Activated naive CD4-positive, alpha-beta T cell treated with Interleukin-2 at 50 U/mL for 16 hours (primary cell): ENCODE measurements at places on chromosomes 12 and 14.

- no peak for DNase-seq
These were observed 30.9 kb downstream of the SYNDIG1L start for GRCh38 chr14:74395094-74395493.

DNA sequence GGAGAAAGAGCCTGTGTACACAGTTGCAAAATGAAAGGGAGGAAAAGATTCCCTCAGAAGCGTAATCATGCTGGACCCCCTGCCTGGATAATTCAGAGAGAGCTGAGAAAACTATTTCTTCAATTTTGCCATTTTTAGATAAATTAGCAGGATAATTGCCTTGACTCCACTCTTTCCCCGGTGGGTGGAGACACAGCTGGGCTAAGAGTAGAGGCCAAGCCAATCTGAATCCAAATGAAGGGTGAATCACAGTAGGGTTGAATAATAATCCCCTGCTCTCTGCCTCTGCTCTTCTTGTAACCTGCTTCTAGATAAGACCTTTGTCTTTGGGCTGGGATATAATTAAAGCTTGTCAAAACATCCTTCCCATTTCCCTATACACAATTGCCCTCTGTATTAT is 150.1 kb downstream of the CAPZA3 start:
- no peak for DNase-seq

- DNase-seq: no peak
These were observed 128.6 kb downstream of the CRACR2A start for GRCh38 chr12:3624273-3624672.

DNA sequence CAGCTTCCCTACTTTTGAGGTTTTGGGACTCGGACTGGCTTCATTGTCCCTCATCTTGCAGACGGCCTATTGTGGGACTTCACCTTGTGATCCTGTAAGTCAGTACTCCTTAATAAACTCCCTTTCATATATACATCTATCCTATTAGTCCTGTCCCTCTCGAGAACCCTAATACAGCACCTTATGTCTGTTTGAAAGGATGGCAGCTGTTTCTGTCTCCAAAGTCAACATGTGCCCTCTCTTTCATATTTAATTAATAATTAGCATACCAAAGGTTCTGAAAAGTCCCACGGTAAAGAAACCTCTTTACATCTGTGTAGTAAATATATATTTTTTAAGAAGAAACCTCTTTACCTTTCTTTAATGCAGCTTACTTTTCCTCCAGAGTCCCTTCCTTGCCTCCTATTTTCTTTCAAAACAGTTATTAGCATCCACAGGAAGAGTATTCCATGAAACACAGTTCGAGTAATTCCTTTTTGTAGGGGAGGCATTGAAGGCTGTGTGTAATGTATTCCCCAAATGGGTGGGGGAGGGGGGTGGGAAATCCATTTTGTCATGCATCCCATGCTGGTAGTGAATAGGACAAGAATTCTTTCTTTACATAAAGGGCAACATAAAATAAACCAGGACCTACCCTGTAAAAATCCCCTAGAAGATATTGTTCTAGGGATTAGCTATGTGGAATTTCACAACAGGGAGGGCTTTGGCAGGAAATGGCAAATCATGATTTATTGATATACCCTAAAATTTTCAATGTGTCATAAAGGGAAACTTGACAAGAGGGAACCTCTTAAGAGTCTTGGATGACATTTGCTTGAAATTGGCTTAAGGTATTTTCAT is 241.5 kb downstream of the SUDS3 start:
- no peak for DNase-seq

GRCh38 chr12:38880288-38880687 is 25.1 kb downstream of the CPNE8 start:
- DNase-seq: no peak

DNA sequence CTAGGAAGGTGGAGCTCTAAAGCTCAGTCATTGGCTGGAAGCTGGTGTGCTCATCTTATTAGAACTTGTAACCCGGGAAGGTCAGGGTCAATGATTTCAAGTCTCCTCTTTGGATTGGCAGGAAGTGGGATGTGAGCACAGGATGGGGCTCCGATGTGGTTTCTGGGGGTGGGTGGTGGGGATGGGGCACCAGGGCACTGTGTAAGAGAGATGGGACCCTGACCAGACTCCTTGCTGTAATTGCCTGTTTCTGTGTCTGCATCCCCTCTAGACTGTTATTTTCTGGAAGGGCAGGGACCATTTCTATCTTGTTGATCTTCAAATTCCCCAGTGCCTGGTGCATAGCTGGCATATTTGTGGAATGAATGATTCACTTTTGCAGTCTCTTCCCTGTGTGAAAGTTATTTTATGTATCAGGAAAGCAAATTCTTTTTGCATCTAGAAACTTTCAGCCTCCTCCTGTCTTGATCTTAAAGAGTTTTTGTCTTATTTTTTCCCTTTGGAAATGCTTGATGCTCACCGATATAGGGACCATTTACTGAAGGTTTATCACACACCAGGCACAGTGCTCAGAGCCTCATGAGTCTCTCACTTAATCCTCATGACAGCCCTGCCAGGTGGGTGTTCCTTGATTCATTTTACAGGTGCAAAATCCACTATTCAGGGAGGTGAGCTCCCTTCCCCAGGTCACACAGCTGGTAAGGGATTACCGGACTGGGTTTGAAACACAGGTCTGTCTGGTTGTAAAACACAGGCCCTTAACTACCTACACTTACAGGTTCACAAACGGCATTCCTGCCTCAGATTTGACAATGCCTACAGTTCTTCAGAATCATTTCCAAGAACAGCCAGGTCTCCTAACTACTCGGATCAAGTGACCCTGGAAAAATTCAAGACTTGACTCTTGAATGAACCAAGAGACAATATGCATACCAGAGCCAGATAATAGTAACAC is 86.9 kb upstream of the IGF1 start:
- no peak for DNase-seq
